ENCODE measurements at places on chromosomes 7 and 10. TPM values are rescaled to one million over a fixed set of nuclear protein-coding genes. Genes with fewer than 3 reads are reported as not detected.

GRCh38 chr10:82908751-82909150 is 1033.8 kb downstream of the NRG3 start:
- no peak for DNase-seq

- no peak for DNase-seq
These were observed 279.6 kb downstream of the DNAJB6 start for GRCh38 chr7:157616426-157616825.

DNA sequence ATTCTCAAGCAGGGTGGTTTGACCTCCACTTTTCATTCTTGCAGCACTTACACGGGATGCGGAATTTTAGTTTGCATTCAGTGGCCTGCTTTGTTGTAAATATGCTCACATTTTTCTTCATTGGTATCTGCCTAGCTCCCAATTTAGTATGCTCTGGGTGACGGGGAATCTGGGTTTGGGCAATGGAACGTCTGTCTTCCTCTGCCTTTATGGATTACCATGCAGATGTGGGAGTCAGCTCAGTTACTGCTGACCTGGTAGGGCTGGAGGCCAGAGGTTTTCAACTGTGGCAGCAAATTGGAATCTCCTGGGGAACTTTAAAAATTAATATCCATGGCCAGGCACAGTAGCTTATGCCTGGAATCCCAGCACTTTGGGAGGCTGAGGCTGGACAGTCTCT is 161.6 kb downstream of the CAMK1D start:
- DNase-seq, result no peak

LIPF gene
- not detected for total RNA-seq

Data from K562 (cell line).